Inflammatory macrophage treated with lipopolysaccharide for 1 hour (primary cell): ENCODE measurements at places on chromosomes 11 and 22.

DNA sequence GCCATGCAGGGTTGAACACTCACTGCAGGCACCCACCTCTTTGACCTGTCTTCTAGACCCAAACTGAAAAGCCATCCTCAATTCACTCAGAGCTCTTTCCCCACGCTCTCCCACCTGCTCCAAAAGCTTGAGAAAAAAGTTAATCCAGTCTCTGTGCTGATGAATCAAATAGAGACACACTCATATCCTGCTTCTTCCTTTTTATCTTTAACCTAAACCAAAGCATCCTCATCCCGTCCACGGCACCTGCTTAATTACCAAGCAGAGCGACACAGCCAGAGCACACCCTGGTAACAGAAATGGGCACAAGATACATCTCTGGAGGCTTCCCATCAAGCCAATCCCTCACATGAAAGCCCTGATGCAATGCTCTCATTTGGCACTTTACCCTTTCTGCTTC, 102.6 kb downstream of the PLEKHA7 start:
- DNase-seq = no peak

DNA sequence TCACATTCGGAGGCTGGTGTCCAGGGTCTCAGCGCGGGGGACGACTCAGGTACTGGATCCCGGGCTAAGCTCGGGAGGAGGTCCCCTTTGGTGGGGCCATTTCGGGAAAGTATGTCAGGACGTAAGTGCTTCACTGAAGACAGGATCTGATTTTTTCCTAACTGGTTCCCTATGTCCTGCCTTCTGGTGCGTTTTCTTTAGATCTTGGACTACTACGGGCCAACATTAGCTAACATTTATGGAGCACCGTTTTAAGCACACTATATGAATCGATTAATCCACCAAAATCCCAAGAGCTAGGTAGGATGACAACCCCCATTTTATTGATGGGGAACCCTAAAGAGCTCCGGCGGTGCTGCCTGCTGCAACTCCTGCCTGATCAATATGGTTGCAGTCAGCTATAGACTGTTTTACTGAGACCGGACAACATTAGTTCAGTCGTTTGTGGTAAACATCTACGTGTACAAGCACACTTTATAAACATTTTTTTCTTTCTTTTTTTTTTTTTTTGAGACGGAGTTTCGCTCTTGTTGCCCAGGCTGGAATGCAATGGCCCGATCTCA, 17.0 kb upstream of the WDR74 start:
- peak; percentile 9 for DNase-seq

GRCh38 chr11:56764976-56765375, 16.5 kb upstream of the OR9G4 start:
- no peak for DNase-seq

DNA sequence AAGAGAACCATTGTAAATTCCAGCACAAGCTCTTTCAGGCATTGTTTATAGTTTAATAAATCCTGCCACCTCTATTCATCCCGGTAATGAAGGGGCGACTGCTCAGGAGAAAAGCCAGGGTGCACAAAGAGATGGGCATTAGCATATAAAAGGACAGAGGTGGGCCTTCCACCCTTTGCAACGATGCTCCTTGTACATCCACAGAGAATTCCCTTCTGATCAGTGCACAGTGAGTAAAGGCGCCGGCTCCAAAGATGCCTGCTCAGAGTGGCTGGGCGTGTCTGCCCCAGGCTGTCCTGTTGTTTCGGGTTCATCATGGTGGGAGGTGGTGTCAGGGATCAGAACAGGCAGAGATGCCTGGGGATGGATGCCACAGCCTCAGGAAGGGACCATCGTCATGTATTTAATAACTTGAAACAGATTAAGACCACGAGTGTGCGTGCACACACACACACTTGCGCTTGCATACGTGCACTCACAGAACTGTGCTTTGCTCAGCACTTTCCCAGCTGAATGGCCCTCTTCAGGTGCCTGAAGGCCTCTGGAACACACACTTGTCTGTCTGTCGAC, 305.0 kb downstream of the TBC1D22A start:
- no peak for DNase-seq

DNA sequence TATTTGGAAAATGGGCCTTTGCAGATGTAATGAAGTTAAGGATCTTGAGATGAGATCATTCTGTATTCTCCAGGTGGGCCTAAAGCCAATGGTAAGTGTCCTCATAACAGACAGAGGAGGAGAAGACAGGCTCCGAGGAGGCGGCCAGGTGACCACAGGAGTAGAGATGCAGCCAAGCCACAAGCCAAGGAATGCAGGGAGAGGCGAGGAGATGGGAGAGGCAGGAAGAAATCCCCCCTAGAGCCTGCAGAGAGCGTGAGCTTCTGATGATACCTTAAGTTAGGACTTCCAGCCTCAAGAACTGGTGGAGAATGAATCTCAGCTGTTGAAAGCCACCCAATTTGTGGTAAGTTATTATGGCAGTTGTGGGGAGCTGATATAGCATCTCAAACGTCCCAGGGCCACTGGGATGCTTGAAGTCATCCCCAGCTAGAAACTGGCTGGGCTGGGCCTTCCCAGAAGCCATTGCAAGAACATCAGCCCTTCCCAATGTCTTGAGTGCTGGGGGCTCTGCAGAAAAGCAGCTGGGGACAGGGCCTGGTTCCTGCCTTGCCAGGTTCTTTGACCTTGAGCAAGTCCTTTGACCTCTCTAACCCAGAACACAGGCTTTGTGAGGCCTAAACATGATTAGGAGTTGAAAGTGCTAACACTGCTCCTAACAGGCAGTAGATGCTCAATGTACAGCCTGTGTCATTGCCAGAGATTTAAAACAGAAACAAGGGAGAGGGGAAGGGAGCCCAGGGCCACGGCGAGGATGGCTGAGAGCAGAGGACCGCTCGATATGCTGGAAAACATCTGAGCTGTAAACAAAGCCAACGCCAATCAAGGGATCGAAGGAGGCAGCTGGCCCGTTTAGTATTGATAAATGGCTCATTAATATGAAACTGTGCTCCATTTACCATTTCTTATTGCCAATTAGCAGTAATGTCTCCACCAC, 632.3 kb downstream of the TBC1D22A start:
- DNase-seq = no peak

DNA sequence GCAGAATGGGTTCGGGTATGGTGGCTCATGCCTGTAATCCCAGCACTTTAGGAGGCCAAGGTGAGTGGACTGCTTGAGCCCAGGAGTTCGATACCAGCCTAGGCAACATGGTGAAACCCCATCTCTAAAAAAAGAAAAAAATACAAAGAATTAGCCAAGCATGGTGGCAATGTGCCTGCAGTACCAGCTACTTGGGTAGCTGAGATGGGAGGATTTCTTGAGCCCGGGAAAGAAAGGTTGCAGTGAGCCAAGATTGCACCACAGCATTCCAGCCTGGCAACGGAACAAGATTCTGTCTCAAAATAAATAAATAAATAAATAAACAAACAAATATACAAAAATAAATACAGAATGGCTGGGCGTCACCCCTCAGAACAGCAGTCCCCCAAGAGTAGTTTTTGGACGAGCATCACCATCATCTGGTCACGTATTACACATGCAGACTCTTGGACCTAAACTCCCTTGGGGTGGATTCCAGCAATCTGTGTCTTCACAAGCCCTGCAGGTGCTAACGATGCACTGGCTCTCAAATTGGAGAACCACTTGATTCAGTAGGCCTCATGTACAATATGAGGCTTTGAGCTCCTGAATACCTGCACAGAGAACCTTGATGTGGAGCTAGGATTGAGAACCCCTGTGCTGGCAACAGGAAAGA, 33.5 kb downstream of the CLMP start:
- no peak for DNase-seq

GRCh38 chr22:35608088-35608487, 9.0 kb downstream of the MB start:
- no peak for DNase-seq

- no peak for DNase-seq
These were observed 203.7 kb downstream of the TENM4 start for GRCh38 chr11:79237091-79237490.

GRCh38 chr11:112004389-112004788, 20.8 kb upstream of the DLAT start:
- no peak for DNase-seq

- peak; percentile 34 for DNase-seq
These were observed 3.0 kb downstream of the PNPLA2 start for GRCh38 chr11:821512-822371.
